ENCODE measurements at places on chromosomes 6 and 20.

DNA sequence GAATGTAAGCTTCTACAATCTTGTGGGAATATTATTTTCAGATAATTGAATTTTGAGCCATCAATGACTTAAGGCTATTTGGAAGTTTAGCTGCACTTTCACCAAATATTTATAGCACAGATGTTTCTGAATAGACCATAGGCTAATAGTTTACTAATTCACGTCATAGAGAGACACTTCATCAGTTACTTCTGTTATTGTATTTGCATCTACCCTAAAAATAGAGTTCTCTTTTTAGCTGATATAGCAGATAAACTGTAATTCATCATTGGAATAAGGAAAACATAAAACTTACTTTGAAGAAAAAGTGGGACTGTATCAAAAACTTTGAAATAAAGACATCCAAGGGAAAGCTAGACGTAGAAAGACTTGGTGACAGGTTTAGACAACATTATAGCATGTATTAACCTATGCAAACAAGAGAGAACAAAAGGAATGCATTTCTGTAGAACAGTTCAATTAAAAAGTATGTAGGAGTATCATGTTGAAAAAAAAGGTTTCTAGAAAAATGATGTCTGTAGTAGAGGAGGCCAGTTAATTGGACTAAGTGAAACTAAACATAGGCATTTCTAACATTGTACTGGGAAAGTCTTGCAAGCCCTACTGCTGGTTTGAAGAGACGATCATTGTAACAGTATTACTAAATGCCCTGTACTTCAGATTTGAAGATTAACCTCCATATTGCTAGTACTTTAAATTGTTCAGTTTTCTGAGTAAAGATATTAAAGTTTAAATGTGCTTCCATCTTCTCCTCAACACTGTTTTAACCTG, 123.3 kb downstream of the ZFAND3 start:
- DNase-seq = no peak

DNA sequence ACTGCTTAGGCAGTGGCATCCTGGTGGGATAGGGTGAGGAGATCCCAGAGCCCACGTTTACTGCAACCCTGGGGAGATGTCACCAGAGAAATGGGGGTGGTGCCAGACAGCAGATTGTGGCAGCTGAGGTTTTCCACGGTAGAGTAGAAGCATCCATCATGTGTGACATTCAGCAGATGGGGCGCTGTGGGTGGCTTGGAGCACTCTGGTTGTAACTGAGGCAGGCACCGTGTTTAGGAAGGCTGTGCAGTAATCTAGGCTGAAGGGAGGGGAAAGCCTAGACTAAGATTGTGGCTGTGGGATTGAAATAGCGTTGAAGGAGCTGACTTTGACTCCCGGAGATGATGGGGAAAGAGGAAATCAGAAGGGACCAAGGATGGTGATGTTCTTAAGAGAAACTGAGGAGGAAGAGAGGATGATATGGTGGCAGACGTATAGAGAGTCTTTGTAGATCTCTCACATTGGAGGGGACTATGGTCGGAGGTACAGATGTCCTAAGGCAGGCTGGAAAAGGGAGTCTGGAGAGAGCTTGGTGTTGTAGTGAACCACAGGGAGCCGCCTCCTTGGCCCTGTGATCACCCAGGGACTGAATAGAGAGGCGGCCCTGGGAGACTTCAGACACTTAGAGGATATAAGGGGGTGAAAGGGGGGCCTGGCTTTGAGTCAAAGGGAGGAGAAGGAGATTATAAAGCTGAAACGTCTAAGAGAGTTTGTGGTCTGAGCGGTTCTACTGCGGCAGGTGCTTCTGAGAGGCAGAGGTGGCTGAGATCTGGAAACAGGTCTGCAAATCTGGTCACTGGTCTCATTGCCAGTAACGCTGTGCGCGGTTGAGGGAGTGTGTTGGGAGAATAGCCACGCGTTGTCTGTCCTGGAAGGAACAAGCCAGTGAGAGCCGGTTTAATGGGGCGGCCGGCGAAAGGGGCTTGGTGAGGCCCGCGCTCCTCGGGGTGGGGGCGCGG, 792 bp upstream of the MICA start:
- no peak for DNase-seq

- DNase-seq = no peak
These were observed 223.7 kb upstream of the SULF2 start for GRCh38 chr20:48008850-48009515.

DNA sequence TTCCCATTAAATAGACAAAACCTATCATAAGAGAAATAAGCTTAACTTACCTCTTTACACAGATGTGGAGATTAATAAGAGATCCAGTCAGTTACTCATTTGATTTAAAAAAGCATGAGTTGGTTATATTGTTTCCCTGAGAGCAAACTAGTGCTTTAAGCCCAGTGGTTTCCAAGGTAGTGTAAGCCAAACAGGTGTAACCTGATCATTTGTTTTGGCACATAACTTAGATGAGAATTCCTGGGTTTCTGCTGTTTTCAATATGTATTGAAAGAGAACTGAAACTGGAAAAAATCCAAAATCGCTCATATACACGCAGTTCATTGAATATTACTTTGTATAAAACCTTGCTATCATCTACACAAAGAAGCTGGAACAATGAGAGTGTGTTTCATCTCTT, 30.5 kb upstream of the SMIM8 start:
- DNase-seq = no peak

DNA sequence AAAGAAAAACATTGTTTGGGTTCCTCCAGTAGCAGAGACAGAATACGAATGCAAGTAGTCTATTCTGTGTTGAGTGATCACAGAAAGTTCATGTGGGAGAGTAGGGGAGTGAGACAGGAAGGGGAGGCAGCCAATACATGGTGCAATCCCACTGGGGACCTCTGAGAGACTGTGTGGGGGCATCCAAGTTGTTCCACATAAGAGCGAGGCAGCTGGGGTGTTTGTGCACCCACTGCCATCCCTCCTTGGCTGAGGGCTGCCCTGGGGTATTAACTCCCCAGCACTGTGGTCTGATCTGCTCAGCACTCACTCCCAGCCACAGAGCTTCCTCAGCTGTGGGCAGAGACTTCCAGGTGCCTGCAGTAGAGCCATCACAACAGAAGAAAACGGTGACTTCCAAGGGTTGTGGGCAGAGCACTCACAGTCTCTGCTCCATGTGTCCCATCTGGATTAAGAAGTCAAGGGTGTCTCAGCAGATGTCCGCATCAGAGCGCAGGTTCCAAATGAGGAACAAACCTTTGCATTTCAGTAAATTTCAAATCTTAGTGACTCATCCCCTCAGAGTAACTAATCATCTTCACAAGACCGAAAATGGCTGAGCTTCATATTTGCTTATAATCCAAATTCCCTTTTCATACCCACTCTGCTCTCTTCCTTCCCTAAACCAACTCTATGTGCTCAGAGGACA, 101.9 kb upstream of the NAA20 start:
- DNase-seq = peak; percentile 94

DNA sequence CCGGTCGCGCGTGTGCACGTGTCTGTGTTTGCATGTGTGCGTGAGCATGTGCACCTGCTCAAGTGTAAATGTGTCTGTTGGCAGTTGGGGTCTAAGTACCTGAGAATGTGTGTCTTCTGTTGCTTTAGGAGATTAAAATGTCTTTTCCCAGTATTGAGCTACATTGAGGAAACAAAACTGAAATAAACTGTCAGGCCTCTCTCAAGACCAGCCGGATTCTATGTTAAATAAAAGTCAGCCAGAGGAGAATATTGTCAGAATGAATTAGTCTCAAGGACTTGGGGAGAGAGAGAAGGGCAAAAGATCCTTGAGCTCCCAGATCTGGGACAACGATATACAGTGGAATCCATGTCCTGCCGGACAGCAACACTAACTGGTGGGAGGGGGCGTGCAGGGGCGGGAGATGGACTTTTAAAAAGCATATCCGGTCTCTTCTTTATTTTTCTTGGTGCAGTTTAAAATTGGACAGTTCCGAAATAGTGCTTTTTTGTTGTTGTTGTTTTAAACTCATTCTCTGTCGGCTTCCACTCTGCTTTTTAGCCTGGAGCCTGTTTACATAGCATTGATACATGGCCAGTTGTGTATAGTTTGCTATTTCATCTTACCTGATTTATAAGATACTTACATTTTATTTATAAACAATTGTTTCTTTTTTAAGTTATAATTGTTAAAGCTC, 3.3 kb upstream of the TBX18 start:
- no peak for DNase-seq

DNA sequence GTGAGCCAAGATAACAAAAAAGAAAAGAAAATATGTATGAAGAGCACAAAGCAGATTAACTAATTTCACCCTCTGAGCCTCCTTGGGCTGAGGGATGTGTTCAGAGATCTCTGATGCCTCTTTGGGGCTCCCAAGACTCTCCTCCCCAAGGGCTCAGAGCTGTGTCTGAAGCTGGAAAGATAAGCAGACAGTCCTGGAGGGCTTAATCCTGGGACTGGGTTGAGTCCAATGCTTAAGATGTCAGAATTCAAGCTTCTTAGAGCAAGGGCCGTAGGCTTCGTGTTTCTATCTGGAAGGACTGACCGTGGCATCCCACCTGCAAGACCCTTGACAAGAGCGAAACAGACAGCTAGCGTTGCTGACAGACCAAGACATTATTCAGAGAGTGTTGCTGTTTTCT, 229.0 kb downstream of the ZMYND8 start:
- DNase-seq = no peak

DNA sequence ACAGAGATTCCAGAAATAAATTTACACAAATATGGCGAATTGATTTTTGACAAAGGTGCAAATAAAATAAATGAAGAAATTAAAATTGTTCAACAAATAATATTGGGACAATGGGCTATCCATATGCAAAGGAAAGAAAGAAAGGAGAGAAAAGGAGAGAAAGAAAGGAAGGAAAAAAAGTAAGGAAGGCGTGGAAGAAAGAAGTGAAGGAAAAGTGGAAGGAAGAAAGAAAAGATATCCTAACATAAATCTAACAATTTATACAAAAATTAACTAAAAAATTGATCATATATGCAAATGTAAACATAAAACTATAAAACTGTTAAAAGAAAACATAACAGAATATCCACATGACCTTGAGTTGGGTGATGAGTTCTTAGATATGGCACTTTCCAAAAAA, 78.7 kb upstream of the ZNF184 start:
- DNase-seq = no peak

GRCh38 chr6:51514748-51515402, 572.5 kb downstream of the PKHD1 start:
- no peak for DNase-seq

GRCh38 chr6:157570104-157570503, 189.1 kb downstream of the ZDHHC14 start:
- no peak for DNase-seq

- no peak for DNase-seq
These were observed 359.8 kb downstream of the EPM2A start for GRCh38 chr6:145375502-145375901.

- DNase-seq = no peak
These were observed 81.1 kb downstream of the MAFB start for GRCh38 chr20:40607927-40608326.

- DNase-seq = no peak
These were observed 96.2 kb downstream of the PLCB1 start for GRCh38 chr20:8228315-8228714.

DNA sequence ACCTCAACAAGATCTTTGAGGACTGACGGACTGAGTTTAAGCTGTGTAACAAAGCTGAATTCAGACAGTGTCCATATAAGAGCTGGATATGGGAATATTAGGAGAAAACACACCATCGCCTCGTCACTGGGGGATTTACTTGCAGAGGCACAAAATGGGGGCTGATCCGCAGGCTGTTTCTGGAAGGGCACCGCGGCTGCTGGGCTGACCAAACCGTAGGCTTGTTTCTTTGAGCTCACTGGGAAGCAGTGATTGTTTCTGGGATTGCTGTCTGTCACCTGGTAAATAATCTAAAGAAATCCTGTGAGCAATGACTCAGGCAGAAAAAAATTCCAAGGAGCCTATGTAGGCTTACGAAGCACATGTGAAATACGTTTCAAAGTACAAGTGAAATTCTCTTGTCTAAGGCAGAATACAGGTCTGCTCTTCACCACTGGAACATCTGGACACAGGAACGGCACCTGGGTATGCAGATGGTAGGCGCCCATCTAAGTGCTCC, 63.9 kb upstream of the MPC1 start:
- DNase-seq = no peak

- DNase-seq = peak; percentile 47
These were observed 680.7 kb upstream of the SLC35B3 start for GRCh38 chr6:9116026-9116425.

DNA sequence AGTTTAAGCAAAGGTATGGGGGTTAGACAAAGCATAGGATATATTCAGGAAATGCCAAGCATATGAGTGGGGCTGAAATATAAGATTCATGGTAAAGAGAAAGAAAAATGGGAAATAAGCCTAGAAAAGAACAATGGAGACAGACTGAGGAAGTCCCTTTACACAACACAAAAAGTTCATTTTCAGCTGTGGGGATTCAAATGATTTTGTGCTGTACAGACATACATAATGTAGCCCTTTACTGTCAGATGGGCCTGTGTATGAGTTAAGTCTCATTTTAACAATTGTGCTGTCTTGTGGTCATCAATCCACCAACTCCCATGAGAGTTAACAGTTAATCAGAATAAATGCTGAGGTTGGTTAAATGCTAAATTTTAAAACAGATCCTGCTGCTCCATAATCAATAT, 37.2 kb downstream of the REV3L start:
- DNase-seq = peak; percentile 3

GRCh38 chr6:53539561-53539960, 5.3 kb downstream of the GCLC start:
- DNase-seq = no peak

DNA sequence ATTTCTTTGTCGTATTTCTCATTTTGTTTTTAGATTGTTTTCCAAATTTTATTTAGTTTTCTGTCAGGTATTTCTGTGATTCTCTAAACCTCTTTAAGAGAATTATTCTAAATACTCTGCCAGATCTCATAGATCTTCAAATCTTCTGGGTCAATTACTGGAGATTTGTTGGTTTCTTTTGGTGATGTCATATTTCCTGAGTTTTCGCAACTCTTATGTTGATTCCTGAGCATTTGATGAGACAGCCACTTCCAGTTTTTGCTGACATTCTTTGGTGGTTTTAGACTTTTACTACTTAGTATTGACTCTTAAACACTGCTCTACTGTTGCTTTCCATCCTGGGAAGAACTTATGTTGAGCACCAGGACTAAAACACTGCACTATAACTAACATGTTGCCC, 21.9 kb downstream of the ADGB start:
- peak; percentile 13 for DNase-seq

- no peak for DNase-seq
These were observed 37.0 kb upstream of the BTBD3 start for GRCh38 chr20:11880680-11881079.

DNA sequence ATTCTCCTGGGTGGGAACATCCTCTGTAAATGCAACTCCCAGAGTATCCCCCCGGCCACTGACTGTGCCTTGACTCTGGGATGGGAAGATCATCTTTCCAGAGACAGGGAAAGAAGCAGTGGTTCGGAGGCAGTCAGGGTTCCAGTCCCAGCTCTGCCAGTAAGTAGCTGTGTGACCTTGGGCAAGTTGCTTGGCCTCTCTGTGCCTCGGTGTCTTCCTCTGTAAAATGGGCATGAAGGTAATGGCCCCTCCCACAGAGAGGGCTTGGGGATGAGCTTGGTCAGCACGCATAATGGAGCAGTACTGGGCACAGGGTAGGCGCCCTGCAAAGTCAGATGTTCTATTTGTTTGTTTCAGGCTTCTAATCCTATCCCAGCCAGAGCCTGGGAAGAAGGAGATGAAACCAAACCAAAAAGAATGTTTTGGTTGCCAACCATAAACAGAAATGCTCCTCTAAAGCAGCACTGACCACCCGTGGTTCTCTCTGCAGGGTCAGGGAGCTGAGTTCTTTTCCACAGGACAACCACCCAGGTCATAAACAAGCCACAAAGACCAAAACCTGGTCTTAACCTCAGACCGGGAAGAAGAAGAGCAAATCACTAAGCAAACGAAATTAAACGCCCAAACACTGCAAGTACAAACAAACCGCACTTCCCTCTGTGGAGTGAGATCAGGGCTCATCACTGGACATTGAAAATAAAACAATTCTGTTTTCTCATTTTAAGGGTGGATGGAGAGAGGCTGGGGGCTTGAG, 381.0 kb upstream of the SULF2 start:
- DNase-seq = no peak

Data from Kasumi-1 (cell line).